NCI-H2081 (cell line): ENCODE measurements at places on chromosomes 6 and 20.

- DNase-seq: no peak
These were observed 752.6 kb upstream of the MARCKS start for GRCh38 chr6:113104541-113104940.

DNA sequence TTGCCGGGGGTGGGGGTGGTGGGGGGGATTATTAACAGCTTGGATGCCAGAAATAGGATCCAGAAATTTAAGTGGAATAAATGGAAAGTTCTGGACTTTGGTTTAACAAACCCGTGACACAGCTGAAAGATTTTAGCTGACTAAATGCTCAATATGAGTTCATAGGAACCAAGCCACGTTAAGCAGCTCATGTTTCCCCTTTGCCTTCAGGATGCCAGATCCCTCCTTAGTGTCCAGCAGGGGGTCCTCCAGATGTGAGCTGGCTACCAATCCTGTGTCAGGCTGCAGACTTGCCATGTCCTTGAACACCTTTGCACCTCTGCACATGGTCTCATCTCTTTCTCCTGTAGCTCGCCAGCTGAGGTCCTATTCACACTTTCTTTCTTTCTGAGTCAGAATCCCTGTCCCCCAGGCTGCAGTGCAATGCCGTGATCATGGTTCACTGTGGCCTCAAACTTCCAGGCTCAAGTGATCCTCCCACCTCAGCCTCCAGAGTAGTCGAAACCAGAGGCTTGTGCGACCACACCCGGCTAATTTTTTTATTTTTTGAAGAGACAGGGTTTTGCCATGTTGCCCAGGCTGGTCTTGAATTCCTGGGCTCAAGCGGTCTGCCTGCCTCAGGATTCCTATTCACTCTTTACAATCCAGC, 133.3 kb upstream of the ARMC2 start:
- DNase-seq: no peak

GRCh38 chr20:57540890-57541580, 16.1 kb upstream of the CTCFL start:
- no peak for DNase-seq

GRCh38 chr6:43604174-43604573, 24.9 kb downstream of the GTPBP2 start:
- DNase-seq: no peak

DNA sequence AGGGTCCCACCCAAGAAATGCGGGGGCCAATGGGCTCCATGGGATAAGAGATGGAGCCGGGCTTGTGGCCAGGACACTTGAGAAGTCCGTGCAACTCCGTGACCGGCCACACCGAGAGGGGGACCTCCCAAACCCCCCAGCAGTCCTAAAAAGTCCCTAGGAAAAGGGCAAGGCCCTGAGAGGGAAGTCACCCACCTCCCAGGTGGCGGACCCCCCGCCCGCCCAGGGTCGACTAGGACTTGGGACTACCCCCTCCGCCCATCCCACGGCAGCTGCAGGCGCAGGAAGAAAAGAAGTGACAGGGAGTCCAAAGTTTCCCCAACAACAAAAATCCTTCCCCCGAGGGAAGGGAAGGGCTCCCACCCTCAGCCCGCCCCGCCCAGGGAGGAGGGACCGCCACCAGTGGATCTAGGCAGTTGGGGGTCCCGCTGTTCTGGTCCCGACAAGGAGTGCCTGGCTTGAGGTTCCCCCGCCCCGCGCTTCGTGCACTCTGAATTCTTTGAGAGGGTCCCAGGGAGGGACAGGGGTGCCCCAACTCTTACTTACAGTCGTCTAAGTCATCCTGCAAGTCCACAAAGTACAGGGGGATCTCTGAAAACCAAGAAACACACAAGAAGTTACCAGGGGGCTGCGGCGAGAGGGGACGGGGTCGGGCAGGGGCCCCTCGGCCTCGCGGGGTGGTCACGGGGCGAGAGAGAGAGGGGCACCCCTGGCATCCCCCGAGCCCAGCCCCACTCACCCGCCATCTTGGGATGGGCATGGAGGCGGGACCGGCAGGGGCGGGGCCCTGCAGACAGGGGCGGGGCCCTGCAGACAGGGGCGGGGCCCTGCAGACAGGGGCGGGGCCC, 611 bp upstream of the RAB22A start:
- DNase-seq: peak; percentile 26

- no peak for DNase-seq
These were observed 5.6 kb upstream of the IFNGR1 start for GRCh38 chr6:137224799-137225198.

- no peak for DNase-seq
These were observed 116.8 kb upstream of the DST start for GRCh38 chr6:56759521-56759920.

DNA sequence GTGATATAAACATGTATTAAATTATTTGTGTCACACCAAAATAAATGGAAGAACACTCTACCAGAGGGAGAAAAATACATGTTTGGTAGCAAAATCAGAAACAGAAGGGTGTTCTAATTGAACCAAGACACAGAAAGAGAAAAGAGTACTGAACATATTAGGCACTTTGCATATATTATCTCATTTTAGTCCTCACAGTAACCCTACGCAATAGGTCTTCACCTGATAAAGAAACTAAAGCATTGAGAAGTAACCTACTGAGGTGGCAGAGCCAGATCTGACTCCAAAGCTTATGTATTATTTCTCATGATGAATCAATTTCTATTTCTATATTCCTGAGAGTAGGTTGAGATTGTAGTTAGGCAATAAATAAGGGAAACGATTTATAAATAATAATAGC, 77.7 kb downstream of the FYN start:
- no peak for DNase-seq

DNA sequence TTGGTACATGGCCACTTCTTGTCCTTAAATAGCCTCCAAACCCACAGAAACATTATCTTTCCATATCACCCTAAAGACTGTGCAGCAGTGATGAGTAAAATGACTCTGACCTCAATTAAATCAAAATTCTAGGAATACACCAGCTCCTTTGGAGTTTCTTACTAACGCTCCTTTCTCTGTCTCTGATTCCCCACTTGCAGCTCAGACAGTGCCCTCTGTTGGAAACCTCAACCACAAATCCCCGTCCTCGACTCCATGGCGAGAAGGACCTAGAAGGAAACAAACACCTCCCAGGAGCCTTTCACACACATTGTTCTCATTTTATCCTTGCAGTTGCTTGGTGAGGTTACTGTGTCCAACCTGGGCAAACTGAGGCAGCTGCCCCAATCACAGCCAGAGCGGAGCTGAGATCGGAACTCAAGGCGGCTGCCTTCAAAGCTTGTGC, 17.7 kb upstream of the PARD6B start:
- DNase-seq: no peak

- no peak for DNase-seq
These were observed 8.5 kb downstream of the GCM2 start for GRCh38 chr6:10873374-10873773.

- no peak for DNase-seq
These were observed 80.4 kb upstream of the EMILIN3 start for GRCh38 chr20:41447006-41447405.

GRCh38 chr6:119661628-119662027, 312.1 kb upstream of the MAN1A1 start:
- DNase-seq: no peak

GRCh38 chr20:956330-956951, 40.3 kb upstream of the ANGPT4 start:
- peak; percentile 45 for DNase-seq

GRCh38 chr6:2938004-2938631, 33.2 kb downstream of the SERPINB6 start:
- no peak for DNase-seq

DNA sequence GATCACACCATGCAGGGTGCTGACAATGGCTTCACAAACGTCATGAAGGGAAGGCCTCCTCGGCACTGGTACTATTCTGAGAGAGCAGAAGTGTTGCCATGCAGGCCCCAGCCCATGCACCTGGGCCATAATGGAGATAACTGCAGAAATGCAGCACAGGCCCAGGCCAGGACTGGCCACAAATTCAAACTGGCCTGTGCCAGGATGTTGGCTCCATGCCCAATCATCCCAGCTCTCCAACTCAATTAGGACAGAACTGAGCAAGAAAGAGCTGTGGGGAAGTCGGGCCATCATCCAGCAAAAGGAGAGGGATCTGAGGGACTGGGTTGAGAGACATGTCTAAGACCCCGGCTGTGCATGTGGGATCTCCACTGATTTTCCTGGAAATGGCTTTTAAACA, 48.9 kb upstream of the SYNDIG1 start:
- DNase-seq: no peak

DNA sequence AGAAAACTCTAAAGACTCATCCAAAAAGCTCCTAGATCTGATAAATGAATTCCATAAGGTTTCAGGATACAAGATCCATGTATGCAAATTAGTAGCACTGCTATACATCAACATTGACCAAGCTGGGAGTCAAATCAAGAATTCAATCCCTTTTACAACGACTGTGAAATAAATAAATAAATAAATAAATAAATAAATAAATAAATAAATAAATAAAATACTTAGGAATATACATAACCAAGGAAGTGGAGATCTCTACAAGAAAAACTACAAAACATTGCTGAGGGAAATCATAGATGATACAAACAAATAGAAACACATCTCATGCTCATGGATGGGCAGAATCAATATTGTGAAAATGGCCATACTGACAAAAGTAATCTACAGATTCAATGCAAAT, 132.0 kb upstream of the NRSN1 start:
- DNase-seq: no peak
